ENCODE measurements at places on chromosomes 12 and 14.

DNA sequence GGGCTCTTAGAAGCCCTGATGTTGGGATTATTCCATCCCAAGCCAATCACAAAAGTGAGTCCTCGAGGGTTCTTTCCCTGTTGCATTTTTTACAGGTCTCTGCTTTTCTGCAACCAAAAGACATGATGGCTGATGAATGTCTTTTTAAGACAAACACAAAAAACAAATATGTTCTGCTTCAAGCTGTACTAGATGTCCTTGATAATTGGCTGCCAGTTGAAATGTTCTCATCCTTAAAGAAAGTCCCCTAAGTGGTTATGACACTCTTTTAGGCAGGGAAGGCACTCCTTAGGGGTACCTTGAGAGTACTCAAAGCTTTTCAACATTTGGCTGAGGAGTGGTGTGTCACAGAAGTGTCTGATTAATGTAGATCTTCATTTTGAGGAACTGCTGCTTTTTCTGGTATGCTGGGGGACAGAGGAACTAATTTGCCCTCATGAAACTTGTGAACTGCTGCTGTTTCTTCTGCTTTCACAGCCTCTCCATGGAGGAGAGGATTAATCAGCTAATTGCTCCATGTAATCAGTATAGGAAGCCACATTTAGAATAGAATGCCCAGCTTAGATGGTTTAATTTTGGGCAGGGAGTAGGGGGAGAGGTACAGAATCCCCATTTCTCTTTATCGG is 22.8 kb upstream of the IGF1 start:
- no peak for DNase-seq

GRCh38 chr14:73258845-73259611 is 21.7 kb downstream of the PAPLN start:
- DNase-seq: no peak

- DNase-seq: no peak
Observed at GRCh38 chr12:100724071-100724470, 70.5 kb upstream of the ANO4 start.

GRCh38 chr12:50016501-50017475 is 8.5 kb downstream of the RACGAP1 start:
- peak; percentile 79 for DNase-seq

DNA sequence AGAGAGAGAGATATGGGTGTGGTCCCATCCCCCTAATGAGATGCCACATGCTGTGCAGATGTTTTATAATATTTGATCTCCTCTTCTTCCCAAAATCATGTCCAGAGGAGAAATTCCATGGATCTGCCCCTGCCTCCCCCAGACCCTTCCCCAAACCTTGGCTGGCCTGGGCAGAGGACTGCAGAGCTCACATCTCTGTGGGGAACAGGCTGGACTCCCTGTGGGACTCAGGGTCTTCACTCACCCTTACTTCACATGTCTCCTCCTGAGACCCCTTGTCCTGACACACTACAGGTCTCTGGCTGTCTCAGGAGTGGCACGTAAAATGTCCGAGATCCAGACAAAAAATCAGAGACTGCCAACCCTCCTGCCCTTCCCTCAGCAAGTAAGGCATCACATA is 76.0 kb upstream of the CAPRIN2 start:
- DNase-seq: no peak

- no peak for DNase-seq
Observed at GRCh38 chr14:89607453-89607852, 190.4 kb upstream of the FOXN3 start.

GRCh38 chr14:70802379-70802778 is 6.9 kb downstream of the MAP3K9 start:
- DNase-seq: no peak
